ENCODE measurements at places on chromosomes 7 and 10.

DNA sequence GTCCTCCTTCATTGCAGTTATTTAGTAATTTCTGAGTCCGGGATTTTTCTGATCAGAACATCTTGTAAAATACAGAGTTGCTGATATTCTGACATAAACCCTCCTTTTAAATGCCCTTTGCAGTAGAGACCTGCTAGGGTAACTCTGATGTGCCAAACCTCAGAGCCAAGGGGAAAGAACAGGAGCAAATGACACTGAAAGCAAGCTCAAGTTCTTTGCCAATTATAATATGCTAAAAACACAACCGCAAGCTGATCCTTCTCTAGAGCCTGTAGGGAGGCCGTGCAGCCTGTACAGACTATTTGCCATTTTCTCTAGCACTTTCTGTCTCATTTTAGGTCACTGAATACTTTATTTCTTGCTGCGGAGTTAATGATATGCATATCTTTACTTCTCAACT, 240.4 kb downstream of the CAMK1D start:
- DNase-seq = no peak

- DNase-seq = no peak
Measured at GRCh38 chr10:95730233-95730632, 25.7 kb upstream of the ENTPD1 start.

DNA sequence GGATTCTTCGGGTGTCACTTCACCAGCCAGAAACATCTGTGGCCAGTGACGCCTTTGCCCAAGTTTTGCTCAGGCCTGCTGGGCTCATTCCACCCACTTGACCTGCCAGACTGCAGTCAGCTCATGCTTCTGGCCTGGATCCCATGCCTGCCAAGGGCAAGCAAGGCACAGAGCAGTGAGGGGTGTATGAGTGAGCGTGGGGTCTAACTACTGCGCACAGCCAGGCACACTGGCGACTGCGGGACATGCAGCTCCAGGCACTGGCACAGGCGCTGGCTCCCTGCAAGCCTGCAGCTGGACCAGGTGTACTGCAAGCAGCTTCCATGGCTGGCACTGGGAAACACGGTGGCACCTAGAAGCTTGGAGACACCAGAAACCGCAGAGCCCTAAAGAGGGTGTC, 80.1 kb downstream of the MTERF1 start:
- no peak for DNase-seq

DNA sequence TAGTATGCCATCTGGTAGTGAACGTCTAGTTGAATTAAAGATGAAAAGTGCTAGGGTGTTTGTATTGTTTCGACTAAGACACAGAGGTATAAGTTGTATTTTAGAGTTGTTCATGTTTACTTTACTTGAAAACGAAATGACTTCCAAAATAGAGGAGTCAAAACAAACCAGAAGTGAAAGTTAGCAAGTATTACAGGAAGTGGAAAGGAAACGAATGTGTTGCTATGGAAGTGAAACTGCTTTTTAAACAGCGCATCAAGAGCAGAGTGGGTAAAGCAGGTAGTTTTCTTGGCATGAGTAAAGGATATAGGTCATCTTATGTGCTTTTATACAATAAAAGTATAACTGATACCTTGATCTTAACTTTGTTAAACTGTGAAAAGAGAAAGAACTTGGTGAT, 20.0 kb upstream of the GALNTL5 start:
- DNase-seq = no peak

DNA sequence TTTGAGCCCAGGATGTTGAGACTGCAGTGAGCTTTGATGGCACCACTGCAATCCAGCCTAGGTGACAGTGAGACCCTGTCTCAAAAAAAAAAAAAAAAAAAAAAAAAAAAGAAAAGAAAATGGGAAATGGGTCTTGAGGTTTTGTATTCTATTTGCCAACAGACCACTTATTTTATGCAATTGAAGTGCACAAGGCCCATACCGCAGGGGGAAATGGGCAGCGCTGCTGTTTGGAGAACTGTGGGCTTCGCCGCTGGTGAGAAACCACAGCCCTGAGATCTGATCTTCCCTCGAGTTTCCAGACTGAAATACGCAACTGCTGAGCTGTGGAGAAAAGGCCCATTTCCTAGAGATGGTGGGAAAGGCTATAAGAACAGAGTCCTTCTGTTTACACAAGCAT, 512.0 kb downstream of the TCERG1L start:
- DNase-seq = no peak
